ENCODE measurements at places on chromosomes 16 and 17.

DNA sequence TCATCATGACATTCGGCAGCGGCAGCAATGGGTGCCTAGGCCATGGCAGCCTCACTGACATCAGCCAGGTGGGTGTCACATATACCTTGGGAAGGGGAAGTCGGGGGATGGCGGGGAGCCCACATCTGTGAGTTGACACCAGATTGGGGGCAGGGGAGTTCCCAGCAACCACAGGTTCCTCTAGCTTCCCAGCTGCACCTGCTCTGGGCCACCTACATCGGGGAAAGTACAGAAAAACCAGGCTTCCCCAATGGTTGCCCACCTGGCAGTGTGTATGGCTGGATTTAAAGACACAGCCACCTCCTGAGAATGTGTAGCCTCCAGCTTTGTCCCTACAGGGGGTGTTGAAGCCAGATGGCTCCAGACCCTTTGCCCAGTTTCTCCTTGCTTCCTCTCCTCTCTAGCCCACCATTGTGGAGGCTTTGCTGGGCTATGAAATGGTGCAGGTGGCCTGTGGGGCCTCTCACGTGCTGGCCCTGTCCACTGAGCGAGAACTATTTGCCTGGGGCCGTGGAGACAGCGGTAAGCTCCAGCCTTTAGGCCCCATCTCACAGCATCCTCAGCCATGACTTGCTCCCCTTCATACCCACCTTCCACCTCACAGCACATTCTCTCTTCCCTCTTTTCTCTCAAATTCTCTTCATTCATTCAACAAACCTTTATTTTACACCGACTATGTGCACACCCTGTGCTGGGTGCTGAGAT lies 5.0 kb upstream of the TRAF4 start:
- no peak for DNase-seq

DNA sequence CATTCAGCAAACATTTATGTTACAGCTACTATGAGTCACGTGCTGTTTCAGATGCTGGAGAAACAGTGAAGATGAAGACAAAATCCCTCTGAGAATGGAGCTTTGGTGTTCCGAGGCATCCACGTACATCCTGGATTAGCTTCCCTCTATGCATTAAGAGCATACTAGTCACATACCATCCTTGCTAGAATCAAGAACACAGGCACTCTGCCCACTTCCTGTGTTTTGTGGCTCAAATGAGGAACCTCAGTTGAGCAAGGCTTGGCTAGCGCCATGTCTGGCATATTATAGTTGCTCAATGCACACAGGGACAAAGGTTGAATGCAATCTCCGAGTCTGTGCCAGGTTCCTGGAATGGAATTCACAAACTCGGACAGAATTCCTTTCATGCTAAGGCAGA lies 297.5 kb downstream of the XYLT1 start:
- DNase-seq: no peak

DNA sequence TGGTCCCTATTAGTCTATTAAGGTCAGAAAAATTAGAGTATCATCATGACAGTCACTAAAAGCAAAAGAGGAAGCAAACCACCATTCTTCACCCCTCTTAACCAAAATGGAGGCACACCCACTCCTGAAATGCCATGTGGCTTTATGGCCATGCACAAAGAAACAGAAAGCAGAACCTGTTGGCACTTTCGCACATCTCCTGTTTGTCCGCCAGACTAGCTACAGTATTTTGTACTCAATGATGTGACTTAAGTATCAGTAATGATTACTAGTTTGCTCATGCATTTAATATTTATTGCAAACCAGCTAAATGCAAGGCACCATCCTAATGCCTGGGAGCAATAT lies 70.2 kb upstream of the GNAO1 start:
- no peak for DNase-seq

GRCh38 chr17:59858167-59858816 lies 34.5 kb downstream of the TUBD1 start:
- DNase-seq: no peak
